Hepatocyte (in vitro differentiated cells): ENCODE measurements at places on chromosomes 7 and 10. TPM values are rescaled to one million over a fixed set of nuclear protein-coding genes. Genes with fewer than 3 reads are reported as not detected.

GRCh38 chr7:128135515-128136214 is 104.4 kb upstream of the LRRC4 start:
- peaks cover 64% of the 10 kb centered on the region for H3K27me3 ChIP-seq
- no peak overlapping the region for H3K27ac ChIP-seq
- DNase-seq, result peak; percentile 71
- peak overlapping the region; percentile 73 for H3K4me3 ChIP-seq

DNA sequence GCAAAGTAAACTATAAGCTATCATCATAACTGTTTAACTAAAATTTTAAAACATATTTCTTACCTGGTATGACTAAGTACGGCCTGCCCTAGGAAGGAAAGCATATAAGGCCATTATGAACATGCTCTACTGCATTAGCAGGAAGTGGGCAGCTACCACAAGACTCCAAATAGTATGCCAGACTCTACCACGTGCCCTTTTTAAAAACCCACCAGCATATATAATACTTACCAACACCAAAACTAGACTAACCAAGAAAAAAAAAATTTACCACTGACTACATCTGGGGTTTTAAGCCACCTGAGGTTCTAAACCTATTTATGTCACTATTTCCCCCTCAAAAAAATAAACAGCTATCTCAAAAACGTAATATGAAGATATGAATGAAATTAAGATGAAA is 30.1 kb downstream of the NUDCD3 start:
- H3K4me1 ChIP-seq, result no peaks in the 10 kb centered on the region
- H3K27me3 ChIP-seq, result no peaks in the 10 kb centered on the region
- H3K27ac ChIP-seq, result no peak overlapping the region
- H3K4me3 ChIP-seq, result no peak overlapping the region
- DNase-seq, result no peak
- H3K36me3 ChIP-seq, result no peaks in the 10 kb centered on the region

GRCh38 chr7:47381134-47381495 is 200.8 kb downstream of the TNS3 start:
- H3K27ac ChIP-seq, result peak overlapping the region; percentile 93
- DNase-seq, result no peak
- peaks cover 53% of the 10 kb centered on the region for H3K4me1 ChIP-seq

DNA sequence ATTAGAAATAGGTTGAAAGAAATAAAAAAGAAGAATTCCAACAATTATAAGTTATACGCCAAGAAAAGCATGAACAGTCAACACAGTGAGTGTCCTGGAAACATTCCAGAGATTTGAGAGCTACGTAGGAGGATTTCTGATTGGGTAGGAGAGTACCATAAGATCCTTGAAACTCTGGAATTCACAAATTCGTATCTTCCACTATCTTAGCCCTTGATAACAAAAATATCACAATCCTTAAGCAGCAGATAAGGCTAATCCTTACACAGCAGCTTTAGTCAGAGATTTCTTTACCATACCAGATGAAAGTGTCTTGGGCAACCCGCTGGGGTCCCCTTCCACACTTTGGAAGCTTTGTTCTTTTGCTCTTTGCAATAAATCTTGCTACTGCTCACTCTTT is 8.2 kb downstream of the TPK1 start:
- H3K36me3 ChIP-seq, result no peaks in the 10 kb centered on the region
- H3K27me3 ChIP-seq, result no peaks in the 10 kb centered on the region
- no peak overlapping the region for H3K4me3 ChIP-seq
- H3K27ac ChIP-seq, result no peak overlapping the region
- H3K4me1 ChIP-seq, result no peaks in the 10 kb centered on the region

DNA sequence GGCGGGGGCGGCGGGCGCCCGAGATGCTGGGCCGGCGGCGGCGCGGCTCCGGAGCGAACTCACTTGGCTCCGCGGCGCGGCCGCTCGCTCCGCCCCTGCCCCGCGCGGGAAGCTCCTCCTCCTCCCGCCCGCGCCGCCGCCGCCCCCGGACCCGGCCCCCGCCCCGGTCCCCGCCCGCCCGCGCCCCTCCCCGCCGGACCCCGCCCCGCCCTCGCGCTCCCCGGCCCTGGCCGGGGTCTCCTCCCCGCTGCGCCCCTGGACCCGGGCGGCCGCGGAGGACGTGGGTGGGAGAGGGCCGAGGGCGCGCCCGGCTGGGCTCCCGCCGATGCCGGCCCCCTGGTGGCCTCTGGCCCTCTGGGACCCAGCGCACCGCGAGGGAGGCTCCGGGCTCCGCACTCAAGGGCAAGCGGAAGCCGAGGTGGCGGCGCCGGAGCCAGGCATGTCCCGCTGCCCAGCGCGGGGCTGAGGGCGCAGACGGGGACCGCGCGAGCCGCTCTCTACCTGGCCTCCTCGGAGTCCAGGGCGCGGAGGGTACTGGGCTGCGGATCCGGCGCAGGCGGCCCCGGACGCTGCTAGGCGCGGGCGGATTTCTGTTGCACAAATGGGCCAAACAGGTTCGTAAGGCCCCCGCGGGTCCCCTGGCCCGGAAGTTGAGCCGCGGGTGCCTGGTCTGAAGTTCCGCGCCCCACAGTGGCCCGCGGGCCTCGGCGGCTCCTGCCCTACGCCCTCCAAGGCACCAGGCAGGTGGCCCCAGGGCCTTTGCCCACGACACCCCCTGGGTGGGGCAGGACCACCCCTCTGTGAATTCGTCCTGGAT is at the start of gene TCERG1L:
TCERG1L (minus strand) TSS at position 61 of the 817 bp plus-strand sequence. CDS start 86 bp downstream, outside the sequence.
- H3K4me3 ChIP-seq, result peak within 1 kb of the TSS; percentile 33

- no peak overlapping the region for H3K27ac ChIP-seq
- peaks cover 8% of the 10 kb centered on the region for H3K4me1 ChIP-seq
- peak; percentile 95 for DNase-seq
- no peak overlapping the region for H3K4me3 ChIP-seq
Observed at GRCh38 chr7:76314042-76314721, 11.7 kb downstream of the HSPB1 start.

DNA sequence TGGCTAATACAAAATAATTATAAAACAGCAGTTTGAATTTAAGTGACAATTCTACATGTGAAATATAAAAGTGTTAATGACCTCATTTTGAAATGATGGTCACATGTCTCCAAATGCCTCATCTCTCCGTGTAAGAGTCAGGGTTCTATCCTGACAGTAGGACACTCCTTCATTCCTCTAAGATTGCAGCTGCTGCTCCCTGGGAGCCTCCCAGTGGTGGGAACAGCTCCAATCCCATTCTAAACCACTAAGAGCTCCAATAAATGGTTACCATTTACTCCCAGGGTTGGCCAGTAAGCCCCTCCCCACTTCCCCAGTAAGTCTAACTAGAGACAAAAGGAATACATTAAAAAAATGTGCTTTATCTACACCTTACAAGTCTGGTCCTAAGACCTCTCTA is 344.6 kb upstream of the AOAH start:
- H3K27ac ChIP-seq, result no peak overlapping the region
- H3K4me1 ChIP-seq, result no peaks in the 10 kb centered on the region
- no peaks in the 10 kb centered on the region for H3K36me3 ChIP-seq
- H3K4me3 ChIP-seq, result no peak overlapping the region
- no peaks in the 10 kb centered on the region for H3K27me3 ChIP-seq

GRCh38 chr10:71750124-71750841 is 23.0 kb downstream of the VSIR start:
- H3K27ac ChIP-seq, result no peak overlapping the region
- H3K4me1 ChIP-seq, result peaks cover 36% of the 10 kb centered on the region
- no peak overlapping the region for H3K4me3 ChIP-seq

DNA sequence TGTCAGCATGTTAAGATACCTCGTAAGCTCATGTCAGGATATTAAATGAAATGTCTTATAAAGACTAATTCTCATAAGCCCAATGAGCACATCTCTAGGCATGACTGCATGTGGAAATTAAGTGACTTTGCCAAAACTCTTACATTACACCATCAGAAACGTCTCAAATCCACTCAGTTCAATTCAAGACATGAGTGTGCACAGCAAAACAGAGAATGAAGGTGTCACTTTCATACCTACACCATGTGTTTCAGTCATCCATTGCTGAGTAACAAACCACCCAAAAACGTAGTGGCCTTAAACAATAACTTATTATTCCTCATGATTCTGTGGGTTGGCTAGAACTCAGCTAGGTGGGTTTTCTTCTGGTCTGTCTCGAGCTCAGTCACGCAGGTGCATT is 99.8 kb downstream of the ATE1 start:
- H3K4me3 ChIP-seq, result no peak overlapping the region
- H3K27ac ChIP-seq, result no peak overlapping the region
- DNase-seq, result no peak
- H3K36me3 ChIP-seq, result no peaks in the 10 kb centered on the region

GRCh38 chr7:100024020-100024619 is 8.7 kb downstream of the ZKSCAN1 start:
- no peaks in the 10 kb centered on the region for H3K36me3 ChIP-seq
- H3K27ac ChIP-seq, result no peak overlapping the region
- peaks cover 5% of the 10 kb centered on the region for H3K4me1 ChIP-seq
- DNase-seq, result no peak

- no peaks in the 10 kb centered on the region for H3K27me3 ChIP-seq
- H3K4me3 ChIP-seq, result no peak overlapping the region
- H3K36me3 ChIP-seq, result no peaks in the 10 kb centered on the region
- DNase-seq, result no peak
Observed at GRCh38 chr7:29013082-29013695, 55.1 kb upstream of the TRIL start.

DNA sequence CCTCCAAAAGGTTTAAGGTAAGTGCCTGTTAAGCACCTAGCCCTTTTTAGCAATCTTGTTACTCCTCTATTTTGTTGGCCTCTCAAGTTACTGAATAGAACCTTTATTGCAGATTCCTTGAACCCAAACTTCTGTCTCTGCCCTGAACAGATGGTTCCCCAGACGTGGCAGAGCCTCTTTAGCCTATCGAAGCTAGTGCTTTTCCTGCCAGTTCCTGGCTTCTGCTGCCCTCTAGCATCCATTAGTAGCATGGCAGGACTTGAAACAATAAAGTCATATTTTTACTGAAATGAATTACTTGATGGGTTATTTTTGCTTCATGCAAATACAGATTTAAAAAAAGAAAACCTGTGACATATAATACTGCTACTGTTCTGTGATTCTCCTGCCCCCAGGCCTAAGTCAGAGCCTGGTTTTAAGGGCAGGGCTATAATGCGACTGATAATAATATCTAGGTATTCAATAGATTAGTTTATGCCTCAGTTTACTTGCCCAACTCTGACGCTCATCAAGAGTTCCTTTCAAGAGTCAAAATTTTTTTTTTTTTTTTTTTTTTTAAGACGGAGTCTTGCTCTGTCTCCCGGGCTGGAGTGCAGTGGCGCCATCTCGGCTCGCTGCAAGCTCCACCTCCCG is 84.3 kb upstream of the PHF14 start:
- no peaks in the 10 kb centered on the region for H3K27me3 ChIP-seq
- DNase-seq, result peak; percentile 74
- H3K36me3 ChIP-seq, result no peaks in the 10 kb centered on the region
- no peak overlapping the region for H3K27ac ChIP-seq

GRCh38 chr7:27185854-27186667 is 1.0 kb upstream of the HOXA11 start:
- peaks cover 39% of the 10 kb centered on the region for H3K4me1 ChIP-seq
- peak overlapping the region; percentile 46 for H3K4me3 ChIP-seq
- no peaks in the 10 kb centered on the region for H3K36me3 ChIP-seq

DNA sequence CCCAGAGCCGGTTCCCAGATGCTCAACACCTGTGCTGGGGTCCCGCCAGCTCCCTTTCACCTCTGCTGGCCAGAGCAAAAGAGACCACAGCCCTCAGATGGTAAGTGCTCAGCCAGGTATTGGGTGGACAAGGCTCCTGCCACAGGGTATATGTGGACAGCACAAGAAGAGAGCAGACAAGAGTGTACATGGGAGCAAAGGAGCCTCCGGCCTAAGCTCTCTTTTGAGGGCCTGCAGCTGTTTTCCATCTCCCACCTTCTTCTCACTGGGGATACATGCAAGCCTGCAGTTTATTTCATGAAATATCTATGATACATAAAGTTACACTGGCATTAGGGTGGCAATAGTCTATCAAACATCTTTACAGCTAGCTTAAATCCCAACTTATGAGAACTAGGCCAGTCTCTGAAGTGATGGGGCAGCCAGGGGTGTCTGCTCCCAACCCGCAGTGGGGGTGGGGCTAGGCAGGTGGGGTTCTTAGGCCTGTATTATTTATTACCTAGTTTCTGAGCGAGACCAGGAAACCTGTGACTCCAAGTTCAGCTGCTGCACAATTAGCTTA is 50.4 kb upstream of the DDC start:
- no peak overlapping the region for H3K4me3 ChIP-seq
- H3K27me3 ChIP-seq, result no peaks in the 10 kb centered on the region
- peak overlapping the region; percentile 83 for H3K27ac ChIP-seq
- H3K4me1 ChIP-seq, result peaks cover 9% of the 10 kb centered on the region
- H3K36me3 ChIP-seq, result no peaks in the 10 kb centered on the region
- no peak for DNase-seq

- no peak overlapping the region for H3K27ac ChIP-seq
- no peak for DNase-seq
- H3K36me3 ChIP-seq, result peaks cover 4% of the 10 kb centered on the region
- peaks cover 6% of the 10 kb centered on the region for H3K4me1 ChIP-seq
Observed at GRCh38 chr7:139246905-139247304, 15.9 kb downstream of the UBN2 start.

DNA sequence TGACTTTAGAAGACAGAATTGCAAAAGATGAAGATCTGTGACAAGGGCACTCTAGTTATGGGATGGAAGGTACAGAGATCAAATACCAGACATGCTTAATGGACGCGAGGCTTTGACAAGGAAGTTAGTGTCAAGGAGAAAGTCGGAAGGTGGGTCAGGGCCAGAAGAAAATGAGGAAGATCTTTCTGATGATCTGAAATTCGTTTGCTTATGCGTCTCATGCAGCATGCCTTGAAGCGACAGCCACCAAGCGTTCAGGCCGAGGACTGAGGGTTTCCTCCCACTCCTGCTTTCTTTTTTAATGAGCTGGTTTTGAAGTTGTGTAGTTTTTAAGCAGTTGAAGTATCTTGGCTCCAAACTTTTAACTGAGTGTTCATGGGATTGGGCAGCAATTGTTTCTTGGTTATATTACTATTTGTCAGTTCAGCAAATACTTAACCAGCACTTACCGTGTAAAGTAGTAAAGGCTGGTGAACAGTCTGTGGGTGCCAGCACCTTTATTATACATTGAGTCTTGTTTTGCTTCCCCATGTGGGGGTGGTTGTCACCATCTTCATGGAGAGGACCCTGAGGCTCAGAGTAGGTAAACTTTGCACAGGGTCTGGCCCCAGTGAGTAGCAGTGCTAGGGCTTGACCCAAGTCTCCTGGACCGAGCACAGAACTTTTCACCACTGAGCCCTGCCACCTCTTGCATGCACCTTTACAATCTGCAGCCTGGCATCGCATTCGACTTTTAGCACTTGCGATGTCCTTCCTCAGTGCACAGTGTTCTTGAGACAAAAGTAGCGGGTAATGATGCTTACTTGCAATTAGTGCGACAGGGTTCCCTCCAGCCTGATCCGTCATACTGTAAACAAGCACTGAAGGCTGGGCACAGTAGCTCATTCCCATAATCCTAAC is 14.3 kb upstream of the BHLHA15 start:
- H3K27ac ChIP-seq, result no peak overlapping the region
- H3K36me3 ChIP-seq, result no peaks in the 10 kb centered on the region
- H3K27me3 ChIP-seq, result no peaks in the 10 kb centered on the region

- H3K36me3 ChIP-seq, result no peaks in the 10 kb centered on the region
- no peak for DNase-seq
- peaks cover 8% of the 10 kb centered on the region for H3K4me1 ChIP-seq
- H3K4me3 ChIP-seq, result no peak overlapping the region
Observed at GRCh38 chr10:91514787-91515186, 104.6 kb downstream of the HECTD2 start.

Gene PDK4
- total RNA-seq, result 28.5 and 34.6 TPM in 2 replicates

Gene IDI2
- 0.33 TPM in 1 of 2 replicates, not detected in the other for total RNA-seq

Gene BCAP29
- total RNA-seq, result 54.2 and 76.6 TPM in 2 replicates

Gene HOXA5
- 0.08 and 0.70 TPM in 2 replicates for total RNA-seq

Gene INHBA
- total RNA-seq, result 8.2 and 10.8 TPM in 2 replicates
